ENCODE measurements at places on chromosomes 3 and 15. TPM values are rescaled to one million over a fixed set of nuclear protein-coding genes. Genes with fewer than 3 reads are reported as not detected.

CHRFAM7A gene
- total RNA-seq = not detected

C3orf22 gene
- total RNA-seq = not detected

CRABP1 gene
- not detected for total RNA-seq

RBM5 gene
- 214 TPM for total RNA-seq

GRK7 gene
- not detected for total RNA-seq

TERC gene
- total RNA-seq = 3.1 TPM

CASR gene
- total RNA-seq = not detected

DUOX2 gene
- not detected for total RNA-seq

IL16 gene
- 237 TPM for total RNA-seq

IMPG2 gene
- total RNA-seq = 0.54 TPM

ULK4 gene
- total RNA-seq = 9.9 TPM

GPR15 gene
- total RNA-seq = 30.4 TPM

LIPC gene
- total RNA-seq = 4.4 TPM

PSMA4 gene
- total RNA-seq = 288 TPM

KIF15 gene
- total RNA-seq = 30.2 TPM

COL8A1 gene
- 0.10 TPM for total RNA-seq

FRMD5 gene
- not detected for total RNA-seq

ACY1 gene
- 23.1 TPM for total RNA-seq

ADAMTSL3 gene
- total RNA-seq = not detected

NANOGP8 gene
- not detected for total RNA-seq

GOLGA6L9 gene
- 1.3 TPM for total RNA-seq

GPR176 gene
- total RNA-seq = 0.20 TPM

GP9 gene
- not detected for total RNA-seq

SPTSSB gene
- total RNA-seq = not detected

LRRC2 gene
- total RNA-seq = 0.15 TPM

RTF1 gene
- total RNA-seq = 43.9 TPM

UBAP1L gene
- total RNA-seq = 5.2 TPM

SEMA3B gene
- total RNA-seq = 1.2 TPM

PPIB gene
- 541 TPM for total RNA-seq

TRAT1 gene
- total RNA-seq = 160 TPM

ZDHHC23 gene
- total RNA-seq = 1.8 TPM

ZNF774 gene
- total RNA-seq = 3.0 TPM

TRIM71 gene
- total RNA-seq = not detected

SUCNR1 gene
- total RNA-seq = not detected

RLBP1 gene
- total RNA-seq = not detected

SLC25A38 gene
- total RNA-seq = 34.5 TPM

CCDC9B gene
- total RNA-seq = 0.66 TPM

RETNLB gene
- total RNA-seq = not detected

BFSP2 gene
- 0.44 TPM for total RNA-seq

ADGRG7 gene
- total RNA-seq = not detected

Measured in T-helper 1 cell treated with Interleukin-12 subunit alpha and Interleukin-12 subunit beta and Interleukin-4 antibody, amounts not matched to agents 30 ng/mL and 1 ng/mL, for 36 hours (primary cell).